ENCODE measurements at places on chromosomes 11 and 22.

- no peak for DNase-seq
Observed at GRCh38 chr11:110763249-110764011, 51.2 kb upstream of the ARHGAP20 start.

DNA sequence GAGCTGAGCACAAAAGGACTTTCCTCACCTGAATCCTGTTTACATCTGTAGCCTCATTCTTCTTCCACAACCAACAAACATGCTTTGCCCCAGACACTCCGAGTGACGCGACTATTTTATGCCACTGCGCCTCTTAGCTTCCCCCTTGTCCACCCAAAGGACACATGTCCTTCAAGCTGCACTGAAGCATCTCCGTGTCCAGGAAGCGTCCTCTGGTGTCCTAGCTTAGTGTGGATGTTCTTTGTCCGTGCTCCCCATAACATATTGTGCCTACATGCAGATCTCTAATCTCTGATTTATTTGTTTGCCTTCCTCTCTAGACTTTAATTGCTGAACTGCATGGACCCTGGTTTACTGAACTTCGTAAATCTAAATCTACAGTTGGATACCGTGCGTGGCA lies 20.1 kb upstream of the CECR2 start:
- no peak for DNase-seq

DNA sequence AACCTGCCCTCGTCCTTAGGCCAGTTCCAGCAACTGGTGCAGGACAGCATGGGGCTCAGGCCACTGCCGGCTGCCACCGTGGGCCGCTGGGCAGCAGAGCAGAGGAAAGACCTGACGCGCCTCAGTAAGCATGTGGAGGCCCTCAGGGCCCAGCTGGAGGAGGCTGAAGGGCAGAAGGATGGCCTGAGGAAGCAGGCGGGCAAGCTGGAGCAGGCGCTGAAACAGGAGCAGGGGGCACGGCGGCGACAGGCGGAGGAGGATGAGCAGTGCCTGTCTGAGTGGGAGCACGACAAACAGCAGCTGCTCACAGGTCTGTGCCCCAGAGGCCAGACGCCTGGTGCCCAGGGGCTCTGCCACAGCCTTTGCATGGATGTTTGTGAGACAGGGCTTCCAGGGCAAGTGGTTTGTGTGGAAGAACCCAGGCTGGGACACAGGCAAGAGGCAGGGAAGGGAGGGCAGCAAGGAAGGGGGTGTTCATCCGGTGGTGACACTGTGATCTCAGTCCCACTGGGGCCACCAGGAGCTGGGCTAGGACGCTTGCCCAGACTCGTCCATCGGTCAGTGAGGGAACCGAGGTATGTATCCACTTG lies 13.9 kb downstream of the CCDC157 start:
- DNase-seq: no peak

DNA sequence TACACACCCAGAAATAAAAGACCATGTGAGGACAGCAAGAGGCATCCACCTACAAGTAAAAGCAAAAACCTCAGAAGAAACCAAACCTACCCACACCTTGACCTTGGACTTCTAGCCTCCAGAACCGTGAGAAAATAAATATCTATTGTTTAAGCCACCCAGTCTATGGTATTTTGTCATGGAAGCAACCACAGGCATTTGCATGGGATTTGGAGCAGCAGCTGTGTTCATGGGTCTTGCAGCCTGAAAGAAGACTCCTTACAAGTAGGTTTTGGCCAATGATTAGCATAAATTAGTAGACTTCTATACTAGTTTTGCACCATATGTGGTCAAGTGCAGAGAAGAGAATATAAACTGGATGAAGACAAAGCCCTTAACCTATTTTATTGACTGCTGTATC lies 27.9 kb downstream of the FSHB start:
- no peak for DNase-seq

DNA sequence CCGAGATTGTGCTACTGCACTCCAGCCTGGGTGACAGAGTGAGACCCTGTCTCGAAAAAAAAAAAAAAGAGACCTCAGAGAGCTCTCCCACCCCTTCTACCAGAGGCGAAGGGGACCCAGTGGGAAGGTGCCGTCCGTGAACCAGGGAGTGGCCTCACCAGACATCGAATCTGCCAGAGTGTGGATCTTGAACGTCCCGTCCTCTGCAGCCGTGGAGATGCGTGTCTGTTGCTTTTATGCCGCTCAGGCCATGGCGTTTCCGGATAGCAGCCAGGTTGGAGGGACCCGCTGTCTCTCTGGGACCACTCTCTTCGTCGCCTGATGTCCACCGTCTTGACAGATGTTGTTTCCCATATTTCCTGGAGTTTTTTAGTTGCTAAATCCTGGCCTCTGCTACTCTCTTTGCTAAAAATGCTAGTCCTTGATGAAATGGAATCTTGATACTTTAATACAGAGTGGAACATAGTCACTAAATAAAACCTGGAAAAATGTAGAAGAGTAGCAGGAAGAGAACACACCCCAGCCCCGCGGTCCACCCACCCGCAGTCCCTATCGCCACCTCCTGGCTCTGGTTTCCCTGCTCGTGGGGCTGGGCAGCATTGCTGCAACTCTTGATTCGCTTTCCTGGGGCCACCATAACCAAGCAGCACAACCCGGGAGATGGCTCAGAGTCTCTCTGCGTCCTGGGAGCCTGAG lies 12.0 kb upstream of the MUC6 start:
- no peak for DNase-seq

DNA sequence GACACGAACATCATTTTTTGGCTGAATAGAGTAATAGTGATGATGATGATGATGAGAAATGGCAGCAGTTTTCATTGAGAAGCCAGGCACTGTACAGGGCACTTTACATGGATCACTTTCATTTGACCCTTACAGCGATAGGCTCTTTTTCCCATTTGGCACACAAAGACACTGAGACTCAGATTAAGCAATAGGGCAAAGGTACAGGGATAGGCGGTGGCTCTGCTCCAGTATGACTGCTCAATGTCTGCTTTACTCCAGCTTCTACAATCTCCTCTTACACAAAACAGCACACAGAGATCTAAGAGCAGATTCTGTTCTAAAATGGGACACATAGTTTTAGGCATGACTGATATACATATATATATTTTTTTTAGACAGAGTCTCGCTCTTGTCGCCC lies 40.6 kb downstream of the MPPED2 start:
- no peak for DNase-seq

DNA sequence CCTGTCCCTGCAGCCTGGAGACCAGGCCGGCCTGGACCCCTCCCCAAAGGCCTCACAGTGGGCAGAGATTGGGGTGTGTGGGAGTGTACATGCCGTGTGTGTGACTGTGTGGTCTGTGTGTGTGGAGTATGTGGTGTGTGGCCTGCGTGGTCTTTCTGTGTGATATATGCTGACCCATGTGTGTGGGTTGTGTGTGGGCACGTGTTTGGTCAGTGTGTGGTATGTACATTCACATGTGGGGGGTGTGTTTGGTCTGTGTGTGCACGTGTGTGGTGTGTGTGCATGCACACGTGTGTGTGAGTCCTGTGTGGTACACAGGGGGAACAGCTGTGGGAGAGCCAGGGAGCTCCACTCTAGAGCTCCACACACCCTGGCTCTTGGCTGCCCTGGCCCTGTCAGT lies 1185.1 kb downstream of the BRD1 start:
- DNase-seq: no peak

GRCh38 chr11:99020352-99021225 lies at the start of gene CNTN5:
CNTN5 (plus strand) TSS chr11:99020949.
- no peak for DNase-seq

DNA sequence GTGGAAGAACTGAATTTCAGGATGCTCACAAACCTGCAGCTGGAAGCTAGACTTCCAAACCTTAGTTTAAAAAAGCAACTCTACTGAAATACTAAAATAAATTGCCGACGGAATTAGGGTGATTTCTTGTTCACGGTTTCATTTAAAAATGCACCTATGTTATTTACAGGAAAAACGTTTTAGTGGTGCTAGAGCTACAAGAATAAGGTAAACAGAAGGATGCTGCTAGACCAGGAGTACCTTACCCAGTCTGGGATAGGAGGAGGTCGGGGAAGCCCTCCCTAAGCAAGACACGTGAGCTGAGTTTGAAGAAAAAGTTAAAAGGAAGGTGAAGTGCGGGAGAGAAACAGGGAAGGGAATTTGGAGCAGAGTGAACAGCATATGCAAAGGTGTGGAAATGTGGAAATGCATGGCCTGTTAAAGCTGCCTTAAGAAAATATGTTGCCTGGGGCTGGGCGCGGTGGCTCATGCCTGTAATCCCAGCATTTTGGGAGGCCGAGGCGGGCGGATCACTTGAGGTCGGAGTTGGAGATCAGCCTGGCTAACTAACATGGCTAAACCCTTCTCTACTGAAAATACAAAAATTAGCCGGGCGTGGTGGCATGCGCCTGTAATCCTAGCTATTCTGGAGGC lies 1.4 kb upstream of the FTH1 start:
- DNase-seq: no peak

- no peak for DNase-seq
Observed at GRCh38 chr11:8213376-8213775, 44.6 kb upstream of the RIC3 start.

DNA sequence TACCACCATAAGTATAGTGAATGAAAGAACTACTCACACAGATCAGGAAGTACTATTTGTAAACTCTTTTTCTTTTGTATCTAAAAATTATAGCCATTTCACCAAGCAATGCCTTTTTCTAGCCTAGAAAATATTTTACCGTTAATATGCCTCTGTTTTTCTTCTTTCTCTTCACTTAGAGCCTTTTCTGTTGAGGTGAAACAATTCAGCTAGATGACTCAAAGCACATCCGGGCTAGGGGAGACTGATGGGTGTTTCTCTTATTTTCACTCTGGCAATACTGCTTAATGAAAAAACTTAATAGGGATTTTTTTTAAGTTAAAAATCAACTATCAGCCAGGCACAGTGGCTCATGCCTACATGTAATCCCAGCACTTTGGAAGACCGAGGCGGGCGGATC lies 93.3 kb downstream of the SGSM3 start:
- peak; percentile 20 for DNase-seq

DNA sequence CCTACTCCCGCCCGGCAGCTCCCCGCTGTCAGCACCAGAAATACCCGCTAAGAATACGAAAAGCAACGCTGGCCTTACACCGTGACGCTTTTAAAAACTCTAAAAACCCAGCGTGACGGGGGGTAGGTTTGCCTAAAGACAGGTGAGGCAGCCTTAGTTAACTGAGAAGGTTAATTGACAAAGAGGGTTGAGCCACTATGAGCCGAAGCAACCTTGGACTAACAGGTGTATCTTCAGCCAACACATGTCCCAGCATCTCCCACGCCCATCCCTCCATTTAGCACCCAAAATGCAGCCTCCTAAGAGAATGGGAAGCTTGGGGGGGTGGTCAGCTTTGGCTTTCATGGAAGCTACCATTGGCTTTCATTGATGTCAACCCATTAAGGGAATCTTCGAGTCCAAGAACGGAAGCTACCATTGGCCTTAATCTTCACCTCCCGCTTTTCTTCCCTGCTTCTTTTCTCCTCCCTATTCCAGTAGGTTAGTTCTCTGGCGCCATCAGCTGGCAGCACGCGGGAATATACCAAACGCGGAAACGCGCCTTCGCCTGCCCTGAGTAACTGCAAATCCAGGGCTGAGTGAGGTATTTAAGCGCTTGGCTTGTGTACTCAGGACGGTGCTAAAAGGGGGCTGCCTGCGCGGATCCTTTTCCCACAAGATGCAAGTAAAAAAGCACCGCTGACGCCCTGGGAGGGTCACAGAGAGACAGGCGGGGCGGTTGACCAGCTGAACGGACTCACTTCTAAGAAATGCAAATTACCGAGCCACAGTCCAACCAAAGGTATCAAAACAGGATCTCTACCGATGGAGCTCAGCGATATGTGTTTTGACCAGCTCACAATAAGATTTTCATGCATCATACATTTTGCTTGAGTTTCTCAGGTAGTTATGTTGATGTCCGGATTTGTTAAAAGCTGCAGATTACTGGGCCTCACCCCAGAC lies 38.5 kb upstream of the GLYATL1 start:
- DNase-seq: no peak

DNA sequence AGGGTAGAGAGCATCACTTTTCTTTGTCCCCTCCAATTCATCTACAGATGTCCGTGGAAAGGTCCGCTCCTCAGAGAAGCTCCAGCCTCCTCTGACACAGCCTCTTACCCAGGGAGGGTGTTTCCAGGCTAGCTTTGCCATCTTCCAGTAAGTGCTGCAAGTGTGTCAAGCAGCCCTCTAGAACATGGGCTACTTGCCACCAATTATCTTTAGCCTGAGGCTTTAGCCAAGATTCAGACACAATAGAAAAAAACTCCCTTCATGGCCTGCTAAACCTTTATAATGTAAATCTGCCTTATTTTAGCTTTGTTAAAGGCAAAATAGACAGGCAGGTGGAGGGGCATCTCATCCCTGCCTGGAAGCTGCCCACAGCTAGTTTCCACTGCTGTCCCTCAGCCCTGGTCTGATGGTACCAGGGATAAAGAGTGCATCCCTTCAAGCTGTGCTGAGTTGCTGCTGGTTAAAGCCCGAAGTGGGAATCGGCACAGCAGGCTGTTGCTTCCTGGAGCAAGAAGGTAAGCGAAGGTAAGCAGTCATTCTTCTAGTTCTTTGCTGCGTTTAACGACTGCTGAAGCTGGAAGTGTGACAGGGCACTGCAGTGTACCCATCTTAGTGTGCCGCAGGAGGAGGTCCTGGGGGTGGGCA lies 190.1 kb upstream of the E2F8 start:
- no peak for DNase-seq

DNA sequence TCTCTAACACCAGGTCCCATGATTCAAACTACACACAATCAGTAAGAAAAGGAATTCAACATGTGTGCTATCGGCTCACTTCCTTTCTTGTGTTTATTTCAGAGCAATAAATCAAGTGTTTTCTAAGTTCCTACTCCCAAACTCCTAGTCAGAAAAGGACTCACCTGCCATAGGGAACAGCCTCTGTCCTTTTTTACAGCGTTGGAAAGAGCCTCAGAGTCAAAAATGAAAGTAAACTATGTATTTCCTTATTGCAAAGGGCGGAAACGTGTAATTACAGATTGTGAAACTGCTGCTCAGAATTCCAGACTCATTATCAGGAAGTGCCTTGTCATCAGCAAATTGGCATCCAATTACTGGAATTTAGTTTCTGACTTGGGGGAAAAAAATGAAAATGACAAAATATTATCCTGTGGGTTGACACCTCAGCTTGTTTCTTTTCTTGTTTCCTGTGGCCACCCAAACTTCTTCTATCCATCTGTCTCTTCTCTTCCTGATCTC lies at the start of gene CASP4:
CASP4 (minus strand) TSS at position 220 of the 501 bp plus-strand sequence; CDS start at position 171, 49 bp downstream.
- no peak for DNase-seq

DNA sequence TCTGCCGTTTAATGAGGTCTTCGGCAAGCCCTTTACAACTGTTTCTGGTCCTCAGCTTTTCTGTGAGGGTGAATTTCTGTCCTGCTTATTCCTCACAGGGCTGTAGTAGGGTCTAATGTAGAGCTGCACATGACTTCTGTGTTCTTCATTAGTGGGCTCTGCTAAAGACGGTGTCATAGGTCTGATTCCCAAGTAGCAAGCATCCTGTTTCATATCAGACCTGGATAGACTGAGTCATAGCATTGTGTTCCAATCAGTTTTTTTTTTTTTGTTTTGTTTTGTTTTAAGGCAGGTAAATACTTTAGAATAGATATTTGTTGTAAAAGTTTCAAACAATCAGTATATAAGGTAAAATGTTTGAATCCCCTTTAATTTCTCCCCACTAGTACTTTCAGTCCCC lies 35.4 kb downstream of the BIRC2 start:
- no peak for DNase-seq
